Gastrocnemius medialis (tissue), 4 donors: ENCODE measurements at places on chromosomes 7 and 10.

- DNase-seq = no peak
Measured at GRCh38 chr7:84245835-84246234, 51.2 kb upstream of the SEMA3A start.

GRCh38 chr10:48232717-48233447 lies 41.6 kb downstream of the FRMPD2 start:
- no peak for DNase-seq

DNA sequence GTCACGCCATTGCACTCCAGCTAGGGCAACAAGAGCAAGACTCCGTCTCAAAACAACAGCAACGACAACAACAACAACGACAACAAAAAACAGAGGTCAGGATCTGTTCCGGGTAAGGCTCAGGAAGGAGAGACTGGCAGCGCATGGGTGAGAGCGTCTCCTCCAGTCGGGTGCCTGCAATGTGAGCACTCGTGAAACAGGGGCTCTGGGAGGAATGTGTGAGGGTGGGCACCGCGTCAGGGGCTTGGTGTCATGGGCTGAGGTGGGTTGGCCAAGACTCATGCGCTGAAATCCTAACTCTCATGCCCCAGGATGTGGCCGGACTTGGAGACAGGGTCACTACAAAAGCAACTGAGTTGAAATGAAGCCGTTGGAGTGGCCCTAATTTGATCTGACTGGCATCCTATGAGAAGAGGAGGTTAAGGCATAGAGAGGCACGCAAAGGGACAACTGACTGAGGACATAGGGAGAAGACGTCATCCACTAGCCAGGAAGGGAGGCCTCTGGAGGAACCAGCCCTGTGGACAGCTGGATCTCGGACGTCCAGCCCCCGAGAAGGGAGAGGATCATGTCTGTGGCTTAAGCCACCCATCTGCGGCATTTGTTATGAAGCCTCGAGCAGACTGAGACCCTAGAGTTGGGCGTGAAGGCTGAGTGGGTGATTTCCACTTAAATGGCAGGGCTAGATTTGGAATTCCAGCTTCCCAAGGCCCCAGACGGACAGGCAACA lies 241.5 kb upstream of the PITRM1 start:
- no peak for DNase-seq

- DNase-seq = peak; percentile 14
Measured at GRCh38 chr7:42831718-42832522, 80.0 kb downstream of the C7orf25 start.

GRCh38 chr7:35036361-35037171 lies 719 bp downstream of the DPY19L1 start:
- DNase-seq = peak; percentile 23

DNA sequence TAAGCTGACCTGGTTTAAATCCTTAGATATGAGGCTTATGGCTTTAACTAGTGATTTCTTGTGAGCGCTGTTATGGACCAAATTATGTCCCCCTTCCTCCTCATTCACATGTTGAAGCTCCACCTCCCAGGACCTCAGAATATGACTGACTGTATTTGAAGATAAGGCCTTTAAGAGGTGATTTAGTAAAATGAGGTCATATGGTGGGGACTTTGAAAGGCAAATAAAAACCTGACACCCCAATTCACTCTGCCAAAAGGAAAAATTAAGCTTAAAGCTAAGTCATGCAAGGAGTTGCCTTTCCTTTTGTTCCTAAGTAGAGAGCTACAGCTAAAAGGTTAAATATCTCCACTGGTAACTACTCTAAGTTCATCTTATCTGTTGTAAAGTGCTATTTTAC lies 36.4 kb upstream of the FIGNL1 start:
- DNase-seq = no peak

DNA sequence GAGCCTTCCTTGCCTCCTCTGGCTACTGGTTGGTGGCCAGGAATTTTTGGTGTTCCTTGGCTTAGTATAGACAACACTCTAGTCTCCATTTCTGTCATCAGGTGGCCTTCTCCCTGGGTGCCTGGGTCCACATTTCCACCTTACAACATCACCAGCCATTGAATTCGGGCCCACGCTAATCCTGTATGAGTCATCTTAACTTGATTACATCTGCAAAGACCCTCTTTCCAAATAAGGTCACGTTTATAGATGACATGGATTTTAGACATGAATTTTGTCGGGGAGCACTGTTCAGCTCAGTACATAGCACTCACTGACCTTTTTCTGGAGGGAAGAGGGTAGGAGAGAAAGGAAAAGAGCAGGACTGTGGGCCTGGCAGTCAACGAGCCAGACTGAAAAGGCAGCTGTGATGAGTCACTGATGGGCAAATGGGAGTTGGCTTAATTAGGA lies 39.4 kb downstream of the MMRN2 start:
- no peak for DNase-seq

GRCh38 chr10:58952747-58953466 lies 223.5 kb upstream of the PHYHIPL start:
- no peak for DNase-seq

DNA sequence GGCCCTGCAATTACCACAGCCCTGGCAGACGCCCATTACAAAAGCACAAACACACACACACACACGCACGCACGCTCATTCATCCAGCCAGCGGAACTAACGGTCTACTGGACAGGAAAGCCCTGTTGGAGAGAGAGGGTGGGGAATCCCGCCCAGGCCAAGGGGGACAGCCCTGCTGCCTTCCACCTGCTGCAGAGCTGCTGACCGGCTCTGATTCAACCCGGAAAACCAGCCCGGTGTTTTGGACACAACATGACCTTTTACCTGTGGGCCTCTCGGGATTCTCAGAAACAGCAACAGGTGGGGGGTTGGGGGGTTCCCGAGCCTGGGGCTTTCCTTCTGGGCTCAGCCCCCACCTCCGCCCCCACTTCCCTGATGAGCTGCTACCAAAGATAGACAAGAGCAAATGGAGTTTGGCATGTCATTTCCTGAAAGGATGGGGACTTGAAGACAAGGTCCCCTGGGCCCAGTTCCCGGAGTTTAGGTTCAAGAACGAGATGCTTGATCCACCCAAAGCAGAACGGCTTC lies 18.5 kb upstream of the SERPINE1 start:
- DNase-seq = peak; percentile 69

GRCh38 chr10:27908231-27908630 lies 90.6 kb downstream of the ODAD2 start:
- no peak for DNase-seq

GRCh38 chr10:92054807-92055206 lies 131.2 kb downstream of the BTAF1 start:
- no peak for DNase-seq

- no peak for DNase-seq
Measured at GRCh38 chr10:15518250-15518649, 147.2 kb upstream of the FAM171A1 start.

DNA sequence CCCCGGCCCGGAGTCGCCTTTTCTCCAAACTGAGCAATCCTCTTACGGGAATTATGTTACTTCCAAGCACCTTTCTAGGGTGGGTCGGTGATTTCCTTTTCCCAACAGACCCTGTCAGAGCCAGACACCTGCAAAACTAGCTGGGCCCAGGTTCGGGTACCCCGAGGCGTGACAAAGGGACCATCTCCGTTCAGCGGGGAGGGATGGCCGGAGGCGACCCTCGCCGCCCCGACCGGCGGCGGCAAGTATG lies 445 bp downstream of the PPA1 start:
- DNase-seq = no peak

- DNase-seq = no peak
Measured at GRCh38 chr7:147474862-147475261, 1115.7 kb upstream of the C7orf33 start.

GRCh38 chr10:62183857-62184795 lies 84.5 kb downstream of the RTKN2 start:
- no peak for DNase-seq

GRCh38 chr10:3162533-3162932 lies 10.0 kb downstream of the PITRM1 start:
- no peak for DNase-seq

GRCh38 chr10:63667596-63668480 lies 146.6 kb downstream of the REEP3 start:
- DNase-seq = no peak

DNA sequence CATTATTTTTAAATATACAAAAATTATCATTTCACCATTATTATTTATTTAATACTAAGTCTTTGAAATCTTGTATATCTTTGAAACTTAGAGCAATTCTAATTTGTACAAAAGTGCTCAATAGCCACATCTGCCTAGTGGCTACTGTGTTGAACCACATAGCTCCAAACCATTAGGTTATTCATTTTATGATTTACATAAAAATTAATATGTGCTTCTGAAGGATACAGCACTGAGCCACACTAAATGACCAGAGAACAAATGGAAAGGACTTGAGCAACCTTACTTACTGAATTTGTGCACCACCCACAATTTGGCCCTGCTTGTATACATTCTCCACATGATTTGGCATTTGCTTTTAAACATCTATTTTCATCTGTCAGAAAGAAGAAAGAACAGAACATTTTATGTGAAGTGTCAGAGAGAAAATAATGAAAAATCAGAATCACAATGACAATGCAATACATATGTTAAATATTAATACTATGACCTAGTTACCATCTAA lies 25.8 kb downstream of the ITGB1 start:
- DNase-seq = no peak

DNA sequence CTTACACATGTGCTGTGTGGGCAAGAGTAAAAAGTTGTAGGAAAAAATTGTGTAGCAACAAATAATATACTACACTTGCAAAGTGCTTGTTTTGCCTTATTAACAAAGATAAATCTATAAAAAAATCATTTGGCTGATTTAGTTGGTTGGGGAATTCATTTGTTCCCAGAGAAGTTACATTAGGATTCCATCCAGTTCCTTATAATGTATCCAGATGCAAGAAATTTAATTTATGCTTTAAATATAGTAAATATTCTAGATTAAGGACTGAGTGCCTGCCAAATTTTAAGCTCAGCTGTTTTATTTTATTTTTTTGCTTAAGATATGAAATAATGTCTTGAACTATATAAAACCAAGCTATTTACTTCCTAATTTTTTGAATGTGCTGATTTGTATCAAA lies 1169.9 kb downstream of the NXPH1 start:
- DNase-seq = no peak

- DNase-seq = no peak
Measured at GRCh38 chr7:45068236-45069023, 20.3 kb downstream of the NACAD start.

- no peak for DNase-seq
Measured at GRCh38 chr10:61024856-61025201, 80.8 kb upstream of the RHOBTB1 start.

DNA sequence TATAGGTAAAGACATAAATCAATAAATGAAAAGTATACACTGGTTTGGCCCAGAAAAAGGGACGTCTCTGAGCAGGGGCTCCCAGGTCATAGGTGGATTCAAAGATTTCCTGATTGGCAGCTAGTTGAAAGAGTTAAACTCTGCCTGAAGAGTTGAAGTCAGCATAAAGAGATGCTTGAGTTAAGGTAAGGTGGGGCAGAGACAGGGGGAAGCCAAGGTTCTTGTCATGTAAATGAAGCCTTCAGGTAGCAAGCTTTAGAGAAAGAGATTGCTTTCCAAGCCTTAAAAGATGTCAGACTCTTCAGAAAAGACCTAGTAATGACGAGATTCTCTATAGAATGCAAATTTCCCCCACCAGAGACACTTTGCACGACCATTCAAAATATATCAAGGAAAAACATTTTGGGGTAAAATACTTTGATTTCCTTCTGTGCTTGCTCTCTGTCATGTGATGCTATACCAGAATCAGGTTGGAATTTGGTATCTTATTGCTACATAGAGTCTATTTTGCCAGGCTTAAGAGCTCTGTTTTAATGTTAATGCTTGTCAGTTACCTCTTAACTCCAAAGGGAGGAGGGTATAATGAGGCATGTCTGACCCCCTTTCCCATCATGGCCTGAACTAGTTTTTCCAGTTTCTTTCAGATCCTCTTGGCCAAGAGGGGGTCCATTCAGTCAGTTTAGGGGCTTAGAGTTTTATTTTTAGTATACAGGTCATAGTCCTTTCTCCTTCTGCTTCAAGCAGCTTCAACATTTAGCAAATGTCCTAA lies 429.6 kb downstream of the ADRA2A start:
- DNase-seq = no peak

DNA sequence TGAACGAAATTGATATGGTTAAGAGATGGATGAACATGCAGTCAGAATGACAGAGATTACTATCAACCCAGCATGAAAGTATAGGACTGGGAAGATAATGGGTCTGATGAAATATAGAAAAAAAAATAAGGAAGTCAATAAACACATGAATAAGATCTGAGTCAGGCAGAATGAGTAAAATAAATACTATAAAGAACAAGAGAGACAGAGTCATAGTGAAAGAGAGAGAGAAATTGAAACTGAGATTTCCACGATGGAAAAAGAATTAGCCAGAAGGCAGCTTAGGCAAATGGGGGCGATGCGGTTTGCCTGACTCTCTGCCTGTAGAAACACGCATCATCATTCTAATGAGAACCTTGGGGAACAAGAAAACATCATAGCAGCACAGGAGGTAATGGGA lies 26.6 kb downstream of the SEMA3D start:
- DNase-seq = no peak

DNA sequence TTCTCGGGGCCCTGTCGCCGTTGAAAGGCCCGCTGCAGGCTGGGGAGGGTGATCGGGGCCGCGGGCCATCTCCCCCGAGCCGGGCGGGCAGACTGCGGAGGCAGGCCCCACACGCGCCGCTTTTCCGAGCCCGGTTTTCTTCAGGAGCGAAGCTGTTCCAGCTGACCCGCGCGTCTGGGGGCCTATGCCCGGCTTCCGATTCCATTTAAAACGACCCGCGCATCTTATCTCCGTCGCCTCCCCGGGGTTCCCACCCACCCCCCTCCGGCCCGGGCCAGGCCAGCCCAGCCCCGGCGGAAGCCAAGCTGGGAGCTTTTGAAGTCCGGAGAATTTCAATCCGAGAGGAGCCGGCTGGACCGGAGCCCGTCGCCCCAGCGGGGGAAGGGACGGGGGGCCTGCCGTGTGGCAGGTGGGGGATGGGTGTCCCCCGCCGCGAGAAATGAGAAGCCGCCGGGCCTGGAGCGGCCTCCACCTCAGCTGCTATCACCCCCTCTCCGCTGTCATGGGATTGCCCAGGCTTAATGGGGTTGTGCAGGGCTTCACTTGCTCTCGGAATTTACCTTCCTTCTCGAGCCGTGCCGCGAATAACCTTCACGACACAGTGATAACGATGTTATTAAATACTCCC lies 3.1 kb upstream of the EVX1 start:
- DNase-seq = no peak

GRCh38 chr10:130399425-130399950 lies 263.3 kb downstream of the GLRX3 start:
- DNase-seq = no peak

DNA sequence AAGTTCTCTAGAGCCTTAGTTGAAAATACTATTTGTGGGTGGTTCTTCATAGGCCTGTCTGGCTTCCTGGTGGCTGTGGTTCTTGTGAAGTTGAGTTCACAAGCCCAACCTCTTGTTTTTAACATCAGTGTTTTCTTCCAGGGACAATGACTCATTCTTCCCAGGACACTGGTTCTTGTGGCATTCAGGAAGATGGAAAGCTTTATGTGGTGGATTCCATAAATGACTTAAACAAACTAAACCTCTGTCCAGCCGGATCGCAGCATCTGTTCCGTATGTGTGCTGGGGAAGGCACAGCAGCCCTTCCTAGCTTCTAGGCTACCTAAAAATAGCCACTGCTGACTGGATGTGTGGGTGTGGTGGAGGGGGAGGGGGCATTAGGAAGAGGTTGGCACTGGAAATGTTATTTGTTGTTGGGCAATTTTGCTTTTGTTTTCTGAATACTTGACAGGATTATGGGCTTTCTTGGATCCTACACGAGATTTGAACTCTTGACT lies 3.9 kb downstream of the LSMEM1 start:
- peak; percentile 57 for DNase-seq
